Activated CD4-positive, alpha-beta T cell treated with anti-CD3 and anti-CD28 coated beads, Interleukin-2, amount 50 U/mL, for 4 hours (primary cell): ENCODE measurements at places on chromosomes 2 and 18.

GRCh38 chr2:10292033-10292432 is 10.7 kb upstream of the HPCAL1 start:
- no peak for DNase-seq

DNA sequence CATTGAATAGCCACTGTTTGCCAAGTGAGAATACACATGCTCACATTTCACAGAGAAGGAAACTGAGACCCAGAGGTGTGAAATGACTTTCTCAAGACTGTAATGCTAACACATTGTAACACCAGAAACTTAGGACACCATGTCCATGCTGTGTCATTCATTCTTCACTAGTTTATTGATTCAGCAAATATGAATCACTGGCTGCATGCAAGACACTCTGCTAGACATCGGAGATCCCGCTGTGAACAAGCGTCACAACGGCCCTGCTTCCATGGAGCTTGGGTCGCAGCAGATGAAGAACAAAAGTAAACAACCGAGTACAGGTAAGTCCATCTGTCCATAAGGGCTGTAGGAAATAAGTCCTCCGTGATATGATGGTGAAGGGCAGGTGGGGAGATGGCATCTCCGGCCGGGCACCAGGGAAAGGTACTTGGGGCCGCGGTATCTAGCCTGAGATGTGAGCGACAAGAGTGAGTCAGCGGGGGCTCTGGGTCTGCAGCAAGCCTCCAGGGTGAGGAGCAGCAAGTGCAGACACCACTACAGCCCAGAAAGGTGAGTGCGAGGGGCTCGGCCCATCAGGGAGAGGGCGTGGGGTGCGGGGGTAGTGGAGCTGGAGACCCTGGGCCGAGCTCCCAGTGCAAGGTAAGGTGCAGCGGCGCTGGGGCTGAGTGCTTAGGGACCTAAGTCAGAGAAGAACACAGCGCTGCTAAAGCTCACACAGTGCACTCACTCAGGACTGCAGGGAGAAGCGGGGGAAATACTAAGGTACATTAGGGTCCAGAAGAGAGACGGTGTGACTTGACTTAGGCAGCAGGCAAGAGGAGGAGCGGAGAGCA is 391.2 kb downstream of the FBXO15 start:
- no peak for DNase-seq

DNA sequence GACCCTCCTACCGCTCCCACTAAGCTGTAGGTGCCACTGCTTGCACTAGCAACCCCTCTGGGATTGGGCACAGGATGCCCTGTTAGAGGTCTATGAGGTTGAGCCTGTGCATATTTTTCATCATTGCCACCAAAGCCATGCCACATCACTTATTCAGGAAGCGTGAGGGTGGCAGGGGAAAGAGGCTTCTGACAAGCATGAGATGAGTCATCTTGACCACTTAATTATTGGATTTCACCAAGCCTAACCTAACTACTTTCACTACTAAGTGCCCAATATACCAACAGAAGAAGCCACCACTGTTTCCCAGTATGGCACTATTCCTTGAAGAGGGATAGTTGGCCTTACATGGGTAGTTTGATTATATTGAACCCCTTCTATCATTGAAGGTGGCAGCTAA is 181.3 kb upstream of the EPHA4 start:
- no peak for DNase-seq

GRCh38 chr2:212939777-212940531 is 211.5 kb downstream of the IKZF2 start:
- DNase-seq: no peak

GRCh38 chr2:8394569-8395359 is 287.1 kb upstream of the ID2 start:
- no peak for DNase-seq

DNA sequence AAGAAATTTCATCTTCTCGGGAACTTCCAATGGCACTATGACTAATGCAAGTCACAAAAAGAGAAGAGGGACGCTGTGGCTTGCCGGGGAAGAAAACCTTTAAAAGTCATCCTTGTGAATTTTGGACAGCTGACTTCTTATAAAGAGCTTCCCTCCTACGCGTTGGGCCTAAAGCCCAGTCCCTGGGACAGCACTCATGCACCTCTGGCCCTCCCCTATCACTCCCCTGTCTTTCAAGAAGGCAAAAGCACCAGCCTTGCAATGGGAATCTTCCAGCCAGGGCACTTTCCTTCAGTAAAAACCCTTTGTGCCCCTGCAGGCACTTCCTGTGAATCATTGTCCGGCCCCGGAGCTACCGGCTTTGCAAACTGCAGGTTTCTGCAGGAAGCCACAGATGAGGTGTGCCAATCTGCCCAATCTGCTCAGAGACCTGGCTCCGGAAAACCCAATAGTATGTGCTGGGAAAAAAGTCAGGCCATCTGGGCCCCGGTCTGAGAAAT is 7.1 kb downstream of the MREG start:
- peak; percentile 11 for DNase-seq

- DNase-seq: no peak
Observed at GRCh38 chr2:199439066-199439465, 18.7 kb downstream of the SATB2 start.

GRCh38 chr2:20525041-20526035 is 78.5 kb downstream of the RHOB start:
- DNase-seq: no peak

DNA sequence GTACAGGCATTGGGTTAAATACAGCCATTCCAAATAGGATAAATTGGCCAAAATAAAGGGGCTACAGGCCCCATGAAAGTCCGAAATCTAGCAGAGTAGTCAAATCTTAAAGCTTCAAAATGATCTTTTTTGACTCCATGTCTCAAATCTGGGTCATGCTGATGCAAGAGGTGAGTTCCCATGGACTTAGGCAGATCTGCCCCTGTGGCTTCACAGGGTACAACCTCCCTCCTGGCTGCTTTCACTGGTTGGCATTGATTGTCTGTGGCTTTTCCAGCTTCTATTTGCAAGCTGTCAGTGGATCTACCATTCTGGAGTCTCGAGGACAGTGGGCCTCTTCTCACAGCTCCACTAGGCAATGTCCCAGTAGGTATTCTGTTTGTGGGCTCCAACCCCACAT is 56.1 kb downstream of the CCDC141 start:
- DNase-seq: no peak
